ENCODE measurements at places on chromosomes 1 and 21.

DNA sequence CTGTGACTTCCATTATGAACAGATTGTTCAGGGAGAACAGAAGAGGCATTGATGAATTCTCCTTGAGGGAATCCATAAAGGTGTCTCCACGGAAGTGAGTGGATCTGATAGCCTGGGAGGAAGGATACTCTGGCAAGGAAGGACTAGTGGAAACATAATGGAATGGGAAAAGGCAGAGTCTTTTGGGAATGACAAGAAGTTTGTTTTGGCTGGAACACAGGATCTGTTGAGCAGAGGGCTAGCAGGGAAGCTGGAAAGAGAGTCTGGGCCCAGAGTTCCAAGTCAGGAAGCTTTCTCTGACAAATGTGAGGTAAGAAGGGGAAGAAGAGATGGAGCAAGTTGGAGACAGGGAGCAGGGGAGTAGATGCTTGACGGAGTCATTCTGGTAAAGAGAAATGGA is 8.1 kb downstream of the ADAMTS5 start:
- no peak for DNase-seq

- no peak for DNase-seq
These were observed 3.0 kb downstream of the PTPN22 start for GRCh38 chr1:113868387-113869083.

GRCh38 chr1:223733898-223734852 is 21.8 kb downstream of the CAPN2 start:
- DNase-seq: no peak

GRCh38 chr21:31310750-31311149 is 33.3 kb downstream of the TIAM1 start:
- no peak for DNase-seq

DNA sequence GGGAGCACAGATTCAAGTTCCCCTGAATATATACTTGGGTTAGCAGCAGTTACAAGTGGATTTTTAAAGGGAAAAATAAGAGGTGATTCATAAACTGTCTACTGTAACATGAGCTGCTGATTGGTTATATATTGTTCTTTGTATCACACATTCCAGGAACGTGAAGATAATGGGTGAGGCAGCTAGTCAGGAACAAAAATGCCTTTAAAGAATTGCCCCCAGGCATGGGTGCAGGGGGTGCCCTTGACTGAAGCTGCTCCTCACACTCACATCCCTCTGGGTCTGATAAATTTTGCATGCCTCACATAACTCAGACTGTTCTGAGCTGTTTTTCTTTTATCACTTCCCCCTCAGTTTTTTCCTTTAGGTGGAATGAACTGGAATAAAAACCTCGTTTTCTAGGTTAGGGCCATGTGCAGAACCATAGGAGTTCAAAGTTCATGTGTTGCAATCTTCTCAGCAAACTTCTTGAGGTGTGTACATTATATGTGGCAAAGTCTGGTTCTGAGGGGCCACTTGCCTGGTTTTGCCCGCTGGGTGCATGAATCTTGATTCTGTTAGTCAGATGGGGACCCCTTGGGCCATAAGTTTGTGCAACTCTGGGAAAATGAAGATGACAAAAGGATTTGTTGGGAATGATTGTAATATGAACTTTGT is 21.1 kb downstream of the TBX19 start:
- DNase-seq: no peak

DNA sequence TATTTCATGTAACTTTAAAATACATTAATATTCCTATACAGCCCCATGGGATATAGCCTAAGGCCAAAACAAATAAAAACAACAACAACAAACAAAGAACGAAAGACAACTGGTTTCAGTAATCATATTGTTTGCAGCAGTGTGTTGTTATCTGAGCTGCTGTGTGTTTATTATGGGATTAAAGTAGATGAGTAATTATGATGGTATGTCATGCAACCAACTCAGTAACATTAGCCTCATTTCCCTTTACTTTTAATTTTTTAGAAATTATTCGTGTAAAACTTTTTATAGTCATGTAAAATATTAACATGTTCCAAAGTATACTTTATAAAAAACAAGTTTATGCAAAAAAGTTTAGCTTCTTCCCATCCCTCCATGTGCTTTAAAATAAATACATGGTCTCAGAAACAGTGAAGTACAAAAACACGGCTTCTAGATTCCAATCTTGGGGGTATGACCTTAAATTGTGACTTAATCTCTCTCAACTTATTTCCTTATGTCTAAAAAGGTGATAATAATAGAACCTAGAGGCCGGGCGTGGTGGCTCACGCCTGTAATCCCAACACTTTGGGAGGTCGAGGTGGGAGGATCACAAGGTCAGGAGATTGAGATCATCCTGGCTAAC is 176.1 kb downstream of the SLC45A1 start:
- no peak for DNase-seq

DNA sequence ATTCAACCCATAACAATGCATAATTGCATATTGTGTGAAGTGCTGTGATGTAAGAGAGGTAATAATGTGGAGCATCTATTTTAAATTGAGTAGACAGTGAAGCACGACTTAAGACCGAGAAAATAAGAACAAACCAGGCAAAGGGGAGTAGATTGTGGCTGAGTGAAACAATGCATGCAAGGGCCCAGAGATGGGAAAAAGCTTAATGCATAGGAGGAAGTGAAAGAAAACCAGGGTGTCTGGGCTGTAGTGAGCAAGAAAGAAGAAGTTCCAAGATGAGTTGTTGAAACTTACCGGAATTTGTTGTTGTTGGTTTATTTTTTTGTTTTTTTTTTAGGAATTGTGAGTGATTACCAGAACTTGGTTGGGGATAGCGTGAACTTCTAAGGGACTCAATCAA is 104.7 kb downstream of the SNX7 start:
- DNase-seq: no peak

- DNase-seq: peak; percentile 57
These were observed 285.3 kb upstream of the C1orf105 start for GRCh38 chr1:172135076-172135672.

- DNase-seq: no peak
These were observed 5.8 kb upstream of the SLC44A5 start for GRCh38 chr1:75616436-75617433.

GRCh38 chr1:166297993-166298392 is 131.2 kb upstream of the FAM78B start:
- DNase-seq: no peak

- DNase-seq: peak; percentile 66
These were observed 23.5 kb upstream of the LMO4 start for GRCh38 chr1:87305151-87305550.

DNA sequence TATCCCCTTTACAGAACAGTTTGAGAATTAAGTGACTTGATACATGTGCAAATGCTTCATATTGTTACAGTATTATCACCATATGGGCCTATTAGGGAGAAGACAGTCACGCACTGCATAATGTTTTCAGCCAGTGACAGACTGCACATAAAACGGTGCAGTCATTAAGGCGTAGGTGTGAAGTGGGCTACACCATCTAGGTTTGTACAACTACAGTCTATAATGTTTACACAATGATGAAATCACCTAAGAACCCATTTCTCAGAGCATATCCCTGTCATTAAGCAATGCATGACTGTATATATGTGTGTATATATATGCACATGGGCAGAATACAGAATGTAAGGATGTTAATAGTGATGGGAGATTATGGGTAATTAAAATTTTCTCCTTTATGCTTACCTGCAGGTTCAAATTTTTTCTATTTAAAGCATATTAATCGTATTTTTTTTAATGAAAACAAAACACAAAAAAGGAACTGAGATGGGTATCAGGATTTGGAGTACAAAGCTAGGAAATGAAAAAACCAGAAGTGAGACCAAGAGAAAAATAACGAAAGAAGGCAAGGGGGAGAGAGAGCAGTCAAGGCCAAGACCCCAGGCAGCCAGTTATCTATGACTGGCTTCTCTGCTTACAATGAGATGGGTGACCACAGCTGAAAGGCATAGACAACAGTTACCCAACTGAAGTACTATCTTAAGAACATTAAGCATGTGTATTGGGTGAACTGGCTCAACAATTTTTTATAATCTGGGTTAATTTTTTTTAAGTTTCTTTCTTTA is 122.9 kb upstream of the DAB1 start:
- no peak for DNase-seq

GRCh38 chr21:34595457-34595856 is 19.5 kb downstream of the RCAN1 start:
- DNase-seq: no peak

DNA sequence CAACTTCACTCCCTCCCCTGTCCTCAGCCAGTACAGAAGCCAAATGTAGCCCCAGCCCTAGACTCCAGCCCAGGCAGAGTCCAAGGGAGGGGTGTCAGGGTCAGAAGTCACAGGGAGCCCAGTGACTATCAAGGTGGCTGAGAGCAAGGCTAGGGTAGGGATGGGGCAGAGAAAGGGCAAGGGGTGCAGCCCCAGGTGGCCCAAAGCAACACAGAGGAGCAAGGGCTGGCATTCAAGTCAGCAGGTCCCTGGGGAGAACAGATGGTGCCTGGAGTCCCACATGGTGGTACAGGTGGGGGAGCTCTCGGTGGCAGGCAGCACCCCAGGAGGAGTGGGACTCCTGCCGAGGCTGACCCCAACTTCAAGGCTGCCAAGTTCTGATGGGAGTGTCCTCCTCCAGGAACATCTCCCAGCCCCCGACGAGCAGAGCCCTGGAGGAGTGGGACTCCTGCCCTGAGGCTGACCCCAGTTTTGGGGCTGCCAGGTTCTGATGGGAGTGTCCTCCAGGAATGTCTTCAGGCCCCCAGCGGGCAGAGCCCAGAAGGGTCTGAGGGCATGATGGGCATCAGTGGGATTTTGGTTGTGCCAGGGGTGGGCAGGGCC is 3.7 kb upstream of the DVL1 start:
- DNase-seq: no peak

DNA sequence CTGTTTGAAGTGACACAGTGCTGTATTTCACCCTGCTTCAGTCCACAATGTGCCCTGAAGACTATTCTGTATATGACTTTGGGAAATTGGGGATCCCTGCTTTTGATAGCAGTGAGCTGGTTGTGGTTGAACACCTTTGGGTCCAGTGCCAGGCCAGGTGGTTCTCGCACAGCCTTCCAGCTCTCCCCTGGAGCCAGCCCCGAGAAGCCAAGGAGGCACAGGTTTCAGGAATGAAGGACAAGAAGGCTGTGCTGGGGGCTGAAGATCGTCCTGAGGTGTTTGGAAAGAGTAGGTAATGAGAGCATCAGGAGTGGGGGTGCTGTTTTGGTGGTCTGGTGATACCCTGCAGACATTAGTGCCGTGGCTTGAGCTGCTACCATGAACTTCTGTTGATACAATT is 131.4 kb upstream of the COL6A1 start:
- DNase-seq: no peak

DNA sequence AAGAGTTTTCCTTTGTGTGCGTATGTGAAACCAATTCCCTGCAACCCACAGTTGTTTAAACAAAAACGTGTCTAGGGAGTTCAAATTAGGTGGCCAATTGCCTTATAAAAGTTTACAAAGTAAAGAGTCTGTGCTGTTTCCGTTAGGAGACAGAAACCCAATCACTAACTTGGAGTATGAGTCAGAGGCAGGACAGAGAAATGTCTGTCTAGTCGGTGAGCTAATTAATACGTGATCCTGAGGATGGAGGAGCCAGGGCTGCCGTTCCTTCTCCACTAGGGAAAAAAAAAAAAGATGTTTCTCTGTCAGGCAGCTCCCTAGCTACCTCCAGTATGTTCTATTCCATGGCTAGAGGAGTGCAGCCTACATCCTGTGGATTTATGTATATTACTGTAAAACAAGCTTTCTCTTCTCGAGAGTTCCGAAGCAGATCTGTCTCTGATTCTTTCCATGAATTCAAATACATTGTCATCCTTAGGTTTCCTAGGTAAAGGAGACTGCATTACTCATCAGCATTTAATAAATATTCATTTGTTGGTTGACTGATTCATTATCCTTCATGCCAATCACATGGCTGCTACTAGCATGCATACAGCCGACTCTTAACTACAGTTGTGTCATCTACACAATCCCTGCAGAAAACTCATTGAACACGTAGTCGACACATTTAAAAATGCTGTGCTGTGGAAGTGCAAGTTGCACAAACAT is 430.6 kb downstream of the KIF26B start:
- DNase-seq: no peak

- DNase-seq: no peak
These were observed 940 bp upstream of the USF1 start for GRCh38 chr1:161046605-161047228.

GRCh38 chr1:59556802-59557548 is 257.8 kb upstream of the HOOK1 start:
- DNase-seq: no peak

DNA sequence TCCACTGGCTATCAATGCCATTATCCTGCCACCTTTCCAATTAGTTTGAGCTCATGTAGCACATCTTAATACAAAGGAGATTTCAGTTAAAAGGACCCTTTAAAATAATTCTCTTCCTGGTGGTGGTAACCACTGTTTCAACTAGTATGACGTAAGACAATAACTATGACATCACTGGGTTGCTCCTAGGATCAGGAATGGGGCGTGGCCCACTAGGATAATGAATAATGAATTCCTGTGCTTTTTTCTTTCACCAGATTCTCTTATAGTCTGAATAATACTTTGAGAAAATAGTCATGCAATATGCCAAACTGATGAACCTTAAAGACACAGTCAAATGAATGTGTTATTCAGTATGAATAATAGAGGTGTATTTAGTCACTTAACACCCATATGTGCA is 10.6 kb upstream of the KIFAP3 start:
- DNase-seq: no peak

GRCh38 chr1:175630076-175630475 is 113.3 kb downstream of the TNR start:
- DNase-seq: peak; percentile 4

GRCh38 chr1:184075055-184076029 is 23.8 kb downstream of the TSEN15 start:
- peak; percentile 80 for DNase-seq

GRCh38 chr1:200299571-200299970 is 110.3 kb downstream of the ZNF281 start:
- no peak for DNase-seq

- DNase-seq: peak; percentile 59
These were observed 27.9 kb downstream of the S1PR1 start for GRCh38 chr1:101264697-101265096.

- DNase-seq: no peak
These were observed 33.2 kb downstream of the RGS13 start for GRCh38 chr1:192669174-192669573.

DNA sequence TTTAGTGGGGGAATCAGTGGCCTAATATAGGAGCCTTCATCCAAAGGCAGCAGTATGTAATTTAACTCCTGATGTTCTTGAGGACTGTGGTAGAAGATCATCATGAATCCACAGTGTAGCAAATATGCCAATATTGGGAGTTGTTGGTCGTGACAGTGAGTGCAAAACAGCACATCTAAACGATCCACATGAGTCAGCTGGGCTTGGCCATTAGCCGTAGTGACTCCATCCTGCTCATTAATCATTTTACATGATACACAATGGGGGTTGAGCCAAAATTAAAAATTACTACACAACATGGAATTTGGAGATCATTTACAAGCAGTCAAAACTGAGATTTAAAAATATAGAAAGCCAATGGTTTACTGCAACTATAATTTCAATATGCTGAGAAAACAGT is 653.9 kb upstream of the CAMK1G start:
- no peak for DNase-seq

DNA sequence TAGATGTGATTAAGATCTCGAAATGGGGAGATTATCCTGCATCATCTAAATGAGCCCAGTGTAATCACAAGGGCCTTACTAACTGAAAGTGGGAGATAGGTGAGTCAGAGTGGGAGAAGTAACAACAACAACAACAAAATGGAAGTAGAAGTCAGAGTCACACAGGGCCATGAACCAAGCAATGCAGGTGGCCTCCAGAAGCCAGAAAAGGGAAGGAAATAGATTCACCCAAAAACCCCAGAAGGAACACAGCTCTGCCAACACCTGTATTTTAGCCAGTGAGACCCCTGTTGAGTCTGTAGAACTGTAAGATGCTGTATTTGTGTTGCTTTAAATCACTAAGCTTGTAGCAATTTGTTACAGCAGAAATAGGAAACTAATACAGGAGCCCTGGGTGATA is 4.1 kb downstream of the TAGLN2 start:
- no peak for DNase-seq
